Type B pancreatic cell (in vitro differentiated cells): ENCODE measurements at places on chromosomes 7 and 10. TPM values are rescaled to one million over a fixed set of nuclear protein-coding genes. Genes with fewer than 3 reads are reported as not detected.

Gene ZNF22
- total RNA-seq, result 23.5 and 39.0 TPM in 2 replicates

Gene UPK3B
- 10.7 and 11.2 TPM in 2 replicates for total RNA-seq

Gene SEMA3E
- total RNA-seq, result 4.0 and 27.7 TPM in 2 replicates

Gene MKI67
- 40.5 and 104 TPM in 2 replicates for total RNA-seq

DNA sequence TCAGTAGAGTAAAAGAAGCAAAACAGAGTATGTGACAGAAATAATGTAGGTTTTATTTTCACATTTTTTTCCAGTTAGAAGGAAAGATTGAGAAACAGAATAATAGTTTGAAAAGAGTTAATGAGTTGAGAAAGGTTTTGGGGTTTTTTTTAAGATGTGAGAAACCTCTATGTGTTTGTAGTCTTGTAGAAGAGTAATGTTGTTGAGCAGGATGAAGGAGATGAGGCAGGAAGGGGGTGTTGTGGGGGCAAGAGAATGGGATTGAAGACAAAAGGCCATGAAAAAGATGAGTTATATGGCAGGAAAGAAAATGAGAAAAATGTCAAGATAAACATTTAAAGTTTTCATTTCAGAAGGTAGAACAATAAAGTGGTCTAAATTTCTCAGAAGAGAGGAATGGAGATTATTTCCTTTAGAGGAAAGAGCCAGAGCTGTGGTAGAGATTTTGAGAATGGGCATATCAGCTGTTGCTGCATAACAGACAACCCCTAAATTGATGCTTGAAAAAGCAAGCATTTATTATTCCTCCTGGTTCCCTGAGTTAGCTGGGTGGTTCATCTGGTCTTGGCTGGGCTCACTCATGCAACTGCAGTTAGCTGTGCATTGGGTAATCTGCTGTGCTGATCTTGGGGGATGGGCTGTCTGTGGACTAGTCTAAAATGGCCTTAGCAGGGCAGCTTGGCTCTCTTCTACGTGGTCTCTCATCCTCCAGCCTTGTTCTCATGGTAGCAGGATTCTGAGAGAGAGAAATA, 27.1 kb downstream of the PCGF5 start:
- no peak for DNase-seq

GRCh38 chr7:26061678-26062603, 90.1 kb upstream of the NFE2L3 start:
- DNase-seq, result no peak

- DNase-seq, result no peak
Observed at GRCh38 chr10:94358480-94358879, 4.3 kb downstream of the NOC3L start.

DNA sequence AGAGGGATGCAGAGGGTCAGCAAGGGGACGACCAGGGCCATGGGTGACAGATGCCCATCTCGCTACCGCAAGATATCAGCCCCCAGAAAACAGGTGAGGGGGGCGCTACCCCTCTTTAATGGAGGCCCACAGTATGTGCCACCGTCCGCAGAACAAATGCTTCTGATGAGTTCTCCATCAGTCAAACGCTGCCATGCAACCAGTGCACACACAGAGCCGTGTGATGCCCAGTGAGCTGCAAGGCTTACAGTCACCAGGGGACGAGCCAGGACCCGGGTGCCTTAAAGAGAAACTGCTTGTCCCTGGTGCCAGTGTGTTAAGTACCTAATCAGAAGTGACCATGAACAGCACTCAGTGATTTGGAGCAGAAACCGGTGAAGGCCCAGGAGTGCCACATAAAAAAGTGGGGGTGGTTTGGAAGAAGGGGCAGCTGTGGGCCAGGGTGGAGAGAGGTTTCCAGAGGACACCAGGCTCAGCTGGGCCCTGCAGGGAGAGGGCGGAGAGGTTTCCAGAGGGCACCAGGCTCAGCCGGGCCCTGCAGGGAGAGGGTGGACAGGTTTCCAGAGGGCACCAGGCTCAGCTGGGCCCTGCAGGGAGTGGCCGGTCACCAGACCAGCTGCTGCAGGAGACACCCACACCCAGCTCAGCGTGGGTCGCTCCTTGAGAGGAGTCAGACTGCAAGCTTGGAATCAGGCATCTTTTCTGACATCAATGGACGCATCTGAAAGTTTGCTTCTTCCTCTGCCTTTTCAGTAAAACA, 50.9 kb downstream of the TCERG1L start:
- DNase-seq, result no peak

GRCh38 chr10:96395931-96396877, 37.4 kb upstream of the OPALIN start:
- no peak for DNase-seq

GRCh38 chr10:79483948-79484347, 28.4 kb upstream of the EIF5AL1 start:
- no peak for DNase-seq

GRCh38 chr10:63707254-63707910, 186.2 kb downstream of the REEP3 start:
- no peak for DNase-seq

DNA sequence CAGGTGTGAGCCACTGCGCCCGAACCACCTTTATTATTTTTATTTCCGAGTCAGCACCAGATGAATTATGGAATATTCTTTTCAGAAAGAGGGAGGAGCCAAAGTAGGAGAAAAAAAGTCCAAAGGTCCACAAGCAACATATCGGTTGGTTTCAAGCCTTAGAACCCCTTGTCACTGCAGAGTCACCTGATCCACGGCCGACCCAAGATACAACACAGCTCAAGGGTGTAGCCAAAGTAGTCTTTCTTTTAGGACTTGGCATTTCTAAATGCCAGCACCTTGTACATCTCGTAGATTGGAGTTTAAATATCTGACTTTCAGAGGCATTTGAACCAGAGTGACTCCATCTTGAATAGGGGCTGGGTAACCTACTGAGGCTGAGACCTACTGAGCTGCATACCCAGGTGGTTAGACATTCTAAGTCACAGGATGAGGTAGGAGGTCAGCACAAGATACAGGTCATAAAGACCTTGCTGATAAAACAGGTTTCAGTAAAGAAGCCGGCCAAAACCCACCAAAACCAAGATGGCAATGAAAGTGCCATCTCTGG, 113.9 kb upstream of the ANLN start:
- no peak for DNase-seq

DNA sequence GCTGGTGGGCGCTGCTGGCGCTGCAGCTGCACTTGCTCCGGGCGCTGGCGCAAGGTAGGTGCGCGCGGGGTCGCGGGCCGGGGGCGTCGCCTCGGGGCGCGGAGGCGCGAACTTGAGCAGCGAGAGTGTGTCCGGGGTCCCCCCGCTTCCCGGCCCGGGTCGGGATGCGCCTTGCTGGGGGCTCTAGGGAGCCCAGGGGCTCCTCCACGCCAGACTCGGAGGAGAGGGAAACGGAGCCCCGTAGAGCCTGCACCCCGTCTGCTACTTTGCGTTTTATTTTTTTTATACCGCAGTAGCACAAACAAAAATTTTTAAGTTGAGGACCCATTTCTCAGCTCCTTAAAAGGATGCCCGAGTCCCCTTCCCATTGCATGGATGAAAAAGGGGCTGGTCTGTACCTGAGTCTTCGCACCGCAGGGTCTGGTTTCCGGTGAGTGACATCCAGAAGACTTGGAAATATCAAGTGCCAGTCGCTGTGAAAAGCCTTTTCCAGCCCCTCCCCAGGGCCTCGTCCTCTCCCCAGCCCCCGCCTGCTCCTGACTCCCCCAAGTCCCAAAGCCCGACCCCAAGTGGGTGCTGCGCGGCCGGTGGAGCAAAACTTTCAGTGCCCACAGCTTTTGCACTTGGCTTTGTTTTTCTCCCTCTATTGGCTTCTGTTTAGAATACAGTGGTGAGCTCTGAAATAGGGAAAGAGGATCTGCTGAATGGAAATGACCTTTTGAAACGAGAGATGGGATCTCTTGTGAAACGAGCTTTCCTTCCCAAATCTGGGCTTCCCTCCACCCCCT, 973 bp downstream of the SDK1 start:
- no peak for DNase-seq

GRCh38 chr7:74993121-74993520, 28.6 kb downstream of the CASTOR2 start:
- no peak for DNase-seq

DNA sequence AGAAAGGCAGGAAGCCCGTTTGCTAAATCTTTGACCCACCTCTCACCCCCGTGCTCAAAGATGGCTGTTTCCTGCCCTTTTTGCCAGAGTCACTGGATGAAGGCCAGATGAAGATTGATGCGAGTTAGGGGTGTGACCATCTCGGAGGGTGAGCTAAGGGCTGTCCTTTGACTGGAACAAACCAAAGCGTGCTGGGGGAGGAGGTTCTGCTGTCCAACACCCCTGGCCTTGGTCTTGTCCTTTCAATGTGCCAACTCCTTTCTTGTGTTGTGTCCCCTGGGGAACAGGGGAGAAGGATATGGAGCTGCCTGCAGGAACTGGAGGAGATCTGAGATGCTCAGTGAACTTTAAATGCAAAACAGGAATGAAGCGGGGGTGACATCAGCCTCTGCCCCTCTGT, 90.3 kb upstream of the ADAM12 start:
- no peak for DNase-seq

- no peak for DNase-seq
Observed at GRCh38 chr10:76885816-76886215, 751.8 kb downstream of the KCNMA1 start.

DNA sequence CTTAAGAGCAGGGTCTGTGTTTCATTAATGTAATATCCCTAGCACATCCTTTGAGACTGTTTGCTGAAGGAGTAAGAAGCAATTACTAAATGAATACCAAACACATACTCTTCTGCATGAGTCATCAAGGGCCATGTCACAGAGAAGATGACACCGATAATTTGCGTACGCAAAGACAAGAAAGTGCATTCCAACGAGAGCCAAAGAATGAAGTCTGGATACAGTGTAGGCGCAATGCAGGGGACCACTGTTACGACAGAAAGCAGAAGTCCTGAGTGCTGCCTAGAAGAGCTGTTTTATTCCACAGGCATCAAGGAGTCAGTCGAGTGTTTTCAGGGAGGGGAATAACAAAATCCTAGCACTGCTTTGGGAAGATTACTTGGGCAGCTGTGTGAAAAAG, 62.7 kb downstream of the VPS41 start:
- no peak for DNase-seq

DNA sequence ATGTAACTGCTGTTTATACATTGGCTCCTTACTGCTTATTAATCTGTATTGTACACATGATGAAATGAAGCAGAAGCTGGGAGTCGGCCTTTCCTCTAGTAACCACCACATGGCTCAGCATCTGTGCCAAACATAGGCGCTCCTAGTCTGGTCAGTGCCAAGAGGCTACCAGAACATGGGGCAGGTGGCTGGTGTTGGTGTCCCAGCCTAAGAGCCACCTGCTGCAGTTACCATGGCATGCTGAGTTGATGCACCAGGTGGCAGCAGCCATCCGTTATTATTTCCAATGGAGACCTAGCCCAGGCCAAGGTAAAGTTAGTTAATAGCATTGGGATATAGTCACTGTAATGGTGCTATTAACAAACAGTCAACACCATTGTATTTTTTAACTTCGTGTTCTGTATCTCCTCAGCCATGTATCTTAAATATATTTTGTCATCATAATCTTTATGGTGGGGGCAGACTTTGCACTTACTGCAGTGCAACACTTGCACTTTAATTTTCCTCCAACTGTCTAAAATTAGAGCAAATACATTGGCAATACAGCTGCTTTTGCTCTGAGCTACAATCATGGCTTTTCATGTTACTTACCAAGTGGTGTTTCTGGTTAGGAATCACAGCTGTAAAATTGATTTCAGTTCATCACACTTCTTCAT, 33.1 kb downstream of the HBP1 start:
- no peak for DNase-seq

DNA sequence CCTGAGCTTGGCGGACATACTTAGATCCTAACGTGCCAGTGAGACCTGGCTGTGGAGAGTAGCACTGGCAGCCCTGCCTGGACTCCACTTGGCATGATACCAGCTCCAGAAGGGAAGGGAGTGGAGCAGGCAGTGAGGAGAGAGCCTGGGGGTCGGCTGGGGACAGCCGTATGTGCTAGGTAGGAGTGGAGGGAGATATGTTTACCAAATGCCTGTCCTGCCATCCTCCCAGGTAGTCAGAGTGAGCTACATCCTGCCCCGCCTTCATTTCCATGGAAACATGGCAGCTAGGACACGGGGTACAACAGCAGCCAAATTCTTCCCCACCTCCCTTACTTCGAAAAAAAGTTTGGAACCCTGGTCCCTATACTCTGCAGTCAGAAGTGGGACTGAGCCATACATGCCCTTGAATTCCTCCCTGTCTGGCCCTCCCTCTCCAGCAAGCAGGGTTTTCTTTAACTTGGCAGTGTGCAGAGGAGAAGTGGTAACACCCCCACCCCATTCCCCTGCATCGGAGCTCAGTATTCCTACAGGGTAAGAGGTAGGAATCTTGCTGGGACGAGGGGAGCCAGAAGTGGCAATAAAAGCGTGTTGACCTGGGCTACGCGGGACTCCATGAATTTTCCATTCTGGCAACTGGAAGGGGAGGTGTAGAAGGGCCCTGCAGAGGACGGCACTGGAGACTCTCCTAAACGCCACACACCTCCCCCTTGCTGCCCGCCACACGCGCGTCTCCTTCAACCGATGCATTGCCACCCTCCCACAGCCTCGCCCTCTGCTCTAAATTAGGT, 20.0 kb upstream of the SMO start:
- DNase-seq, result no peak
